Urinary bladder (tissue), 4 donors: ENCODE measurements at places on chromosomes 5 and 9. TPM values are rescaled to one million over a fixed set of nuclear protein-coding genes. Genes with fewer than 3 reads are reported as not detected.

The MYOZ3 gene
- total RNA-seq = 3.2 TPM

The FOXD4 gene
- total RNA-seq = not detected

The LTC4S gene
- total RNA-seq = 1.8 TPM

The TRAF2 gene
- 7.9 TPM for total RNA-seq

The POU4F3 gene
- 0.11 TPM for total RNA-seq

The PDE6A gene
- total RNA-seq = 0.05 TPM

The NIM1K gene
- total RNA-seq = 0.53 TPM

The SAXO1 gene
- total RNA-seq = 0.21 TPM

The ADAMTS16 gene
- total RNA-seq = 13.5 TPM

The STKLD1 gene
- total RNA-seq = 0.32 TPM

The ANKRD31 gene
- total RNA-seq = 0.69 TPM

The HK3 gene
- total RNA-seq = 0.74 TPM

The IL13 gene
- not detected for total RNA-seq

The SNCAIP gene
- 22.2 TPM for total RNA-seq

DNA sequence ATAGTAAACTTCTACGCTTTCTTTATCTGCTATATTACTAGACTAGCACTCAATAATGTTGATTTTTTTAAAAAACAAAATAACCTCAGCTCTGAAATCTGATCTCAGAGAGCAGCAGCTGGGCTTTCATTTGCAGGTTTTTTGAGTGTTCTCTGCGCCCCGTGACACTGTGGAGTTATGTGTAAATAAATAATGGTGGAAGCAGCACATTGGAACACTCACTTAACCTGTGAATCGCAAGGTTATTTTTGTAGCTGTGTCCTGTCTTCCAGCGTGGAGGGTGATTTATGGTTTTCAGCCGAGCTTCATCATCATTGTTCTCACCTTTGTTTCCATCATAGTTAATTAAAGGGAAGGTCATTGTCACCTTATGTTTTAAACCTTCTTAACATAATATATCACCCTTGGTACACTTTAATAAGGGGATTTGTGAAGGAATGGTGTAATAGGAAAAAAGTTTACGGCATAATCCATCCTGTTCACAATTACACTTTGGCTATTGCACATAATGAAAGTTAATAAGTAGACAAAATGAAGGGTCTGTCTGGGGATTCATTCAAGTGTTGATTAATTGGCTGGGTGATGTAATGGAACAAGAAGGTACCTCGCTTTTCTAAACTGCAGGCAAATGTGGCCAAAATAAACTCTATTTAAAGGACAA, 493.3 kb upstream of the ADAMTS16 start:
- DNase-seq = no peak

GRCh38 chr5:15601274-15601673, 101.3 kb downstream of the FBXL7 start:
- no peak for DNase-seq

- DNase-seq = no peak
Observed at GRCh38 chr5:147746986-147747385, 35.5 kb downstream of the JAKMIP2 start.

DNA sequence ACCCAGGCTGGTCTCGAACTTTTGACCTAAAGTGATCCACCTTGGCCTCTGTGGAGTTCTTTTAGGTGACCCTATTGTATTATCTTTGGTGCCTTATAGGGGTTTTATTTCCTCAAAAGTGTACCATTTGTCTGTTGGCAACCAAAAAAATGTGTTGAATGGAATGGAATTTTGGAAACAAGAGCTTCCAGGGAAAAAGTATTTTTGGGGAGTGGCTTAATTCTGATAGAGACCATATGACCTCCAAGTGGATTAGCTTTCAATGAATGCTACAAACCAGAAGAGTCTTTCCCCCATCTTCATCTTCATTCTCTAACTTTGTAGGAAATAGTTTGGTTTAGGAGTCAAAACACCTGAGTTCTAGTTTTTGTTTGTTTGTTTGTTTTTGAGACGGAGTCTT, 3.4 kb upstream of the OGN start:
- DNase-seq = no peak

GRCh38 chr9:14315875-14316601, 2.1 kb upstream of the NFIB start:
- no peak for DNase-seq

- no peak for DNase-seq
Observed at GRCh38 chr5:96384353-96384752, 48.7 kb downstream of the PCSK1 start.

GRCh38 chr5:150122158-150122510, 33.5 kb downstream of the PDGFRB start:
- no peak for DNase-seq

DNA sequence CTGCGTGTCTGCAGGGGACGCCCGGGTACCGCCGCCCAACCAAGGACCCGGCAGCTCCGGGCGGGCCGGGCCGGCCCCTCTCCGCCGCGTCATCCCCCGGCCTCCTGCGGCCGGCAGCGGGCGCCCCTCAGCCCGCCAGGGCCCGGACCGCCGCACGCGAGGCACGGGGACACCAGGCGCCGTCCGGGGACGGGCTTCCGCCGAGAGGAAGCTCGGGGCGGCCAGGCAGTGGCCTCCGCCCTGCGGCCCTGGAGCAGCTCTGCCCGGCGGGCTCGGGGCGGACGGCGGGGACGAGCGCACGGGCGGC, 373 bp downstream of the FBXW5 start:
- no peak for DNase-seq

- DNase-seq = no peak
Observed at GRCh38 chr5:178537467-178538371, 52.5 kb downstream of the COL23A1 start.

GRCh38 chr5:4781299-4781698, 358.8 kb upstream of the ADAMTS16 start:
- DNase-seq = no peak

- no peak for DNase-seq
Observed at GRCh38 chr5:123611406-123611709, 99.4 kb downstream of the CSNK1G3 start.

DNA sequence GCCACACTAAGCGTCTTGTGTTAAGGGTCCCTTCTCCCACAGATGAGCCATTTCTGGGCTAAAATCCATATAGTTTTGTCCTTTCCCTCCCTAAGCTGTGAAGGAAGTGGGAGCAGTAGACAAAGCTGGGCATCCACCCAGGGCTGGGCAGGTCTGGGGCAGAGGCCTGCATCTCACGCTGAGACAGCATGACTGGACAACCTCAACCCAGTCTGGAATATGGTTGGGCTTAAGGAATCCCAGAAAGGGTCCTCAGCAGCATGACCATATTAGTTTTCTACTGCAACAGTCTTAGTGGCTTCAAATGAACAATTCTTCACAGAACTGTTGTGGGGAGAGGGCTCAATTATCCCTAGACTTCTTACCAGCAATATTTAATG, 173.8 kb downstream of the AUH start:
- no peak for DNase-seq

GRCh38 chr9:88270413-88270812, 117.8 kb upstream of the SPIN1 start:
- no peak for DNase-seq

- no peak for DNase-seq
Observed at GRCh38 chr9:91486699-91487497, 63.3 kb upstream of the NFIL3 start.

DNA sequence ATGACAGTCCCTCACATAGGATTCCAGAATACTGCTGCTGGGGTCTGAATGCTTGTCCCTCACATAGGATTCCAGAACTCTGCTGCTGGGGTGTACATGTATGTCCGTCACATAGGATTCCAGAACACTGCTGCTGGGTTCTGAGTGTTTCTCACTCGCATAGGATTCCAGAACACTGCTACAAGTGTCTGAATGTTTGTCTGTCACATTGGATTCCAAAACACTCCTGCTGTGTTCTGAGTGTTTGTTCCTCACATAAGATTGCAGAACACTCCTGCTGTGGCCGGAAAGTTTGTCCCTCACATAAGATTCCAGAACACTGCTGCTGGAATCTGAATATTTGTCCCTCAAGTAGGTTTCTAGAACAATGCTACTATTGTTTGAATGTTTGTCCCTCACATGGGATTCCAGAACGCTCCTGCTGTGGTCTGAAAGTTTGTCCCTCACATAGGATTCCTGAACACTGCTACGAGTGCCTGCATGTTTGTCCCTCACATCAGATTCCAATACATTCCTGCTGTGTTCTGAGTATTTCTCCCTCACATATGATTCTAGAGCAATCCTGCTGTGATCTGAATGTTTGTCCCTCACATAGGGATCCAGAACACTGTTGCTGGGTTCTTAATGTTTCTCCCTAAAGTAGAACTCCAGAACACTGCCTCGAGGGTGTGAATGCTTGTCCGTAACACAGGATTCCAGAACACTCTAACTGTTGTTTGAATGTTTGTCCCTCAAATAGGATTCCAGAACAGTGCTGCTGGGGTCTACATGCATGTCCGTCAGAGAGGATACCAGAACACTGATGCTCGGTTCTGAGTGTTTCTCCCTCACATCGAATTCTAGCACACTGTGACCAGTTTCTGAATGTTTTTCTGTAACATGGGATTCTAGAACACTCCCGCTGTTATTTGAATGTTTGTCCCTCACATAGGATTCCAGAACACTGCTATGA, 200.4 kb downstream of the FOXD4L6 start:
- DNase-seq = no peak

DNA sequence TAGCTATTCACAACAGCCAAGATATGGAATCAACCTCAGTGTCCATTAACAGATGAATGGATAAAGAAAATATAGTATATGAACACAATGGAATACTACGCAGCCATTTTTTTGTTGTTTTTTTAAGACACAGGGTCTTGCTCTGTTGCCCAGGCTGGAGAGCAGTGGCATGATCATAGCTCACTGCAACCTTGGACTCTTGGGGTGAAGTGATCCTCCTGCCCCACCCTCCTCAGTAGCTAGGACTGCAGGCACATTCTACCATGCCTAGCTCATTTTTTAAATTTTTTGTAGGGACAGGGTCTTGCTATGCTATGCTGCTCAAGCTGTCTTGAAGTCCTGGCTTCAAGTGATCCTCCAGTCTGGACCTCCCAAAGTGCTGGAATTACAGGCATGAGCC, 38.5 kb downstream of the CERT1 start:
- no peak for DNase-seq

DNA sequence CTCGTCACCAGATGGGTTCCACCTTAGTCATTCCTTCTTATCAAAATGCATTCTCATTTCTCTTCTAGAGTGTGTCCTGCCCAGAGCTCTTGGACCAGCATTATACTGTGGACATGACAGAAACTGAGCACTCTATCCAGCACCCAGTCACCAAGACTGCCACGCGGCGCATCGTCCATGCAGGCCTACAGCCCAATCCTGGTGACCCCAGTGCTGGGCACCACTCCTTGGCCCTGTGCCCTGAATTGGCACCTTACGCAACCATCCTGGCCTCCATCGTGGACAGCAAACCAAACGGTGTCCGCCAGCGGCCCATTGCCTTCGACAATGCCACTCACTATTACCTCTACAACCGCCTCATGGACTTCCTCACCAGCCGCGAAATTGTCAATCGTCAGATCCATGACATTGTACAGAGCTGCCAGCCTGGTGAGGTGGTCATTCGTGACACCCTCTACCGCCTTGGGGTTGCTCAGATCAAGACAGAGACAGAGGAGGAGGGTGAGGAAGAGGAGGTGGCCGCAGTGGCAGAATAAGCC, 34.6 kb downstream of the CSF1R start:
- no peak for DNase-seq

DNA sequence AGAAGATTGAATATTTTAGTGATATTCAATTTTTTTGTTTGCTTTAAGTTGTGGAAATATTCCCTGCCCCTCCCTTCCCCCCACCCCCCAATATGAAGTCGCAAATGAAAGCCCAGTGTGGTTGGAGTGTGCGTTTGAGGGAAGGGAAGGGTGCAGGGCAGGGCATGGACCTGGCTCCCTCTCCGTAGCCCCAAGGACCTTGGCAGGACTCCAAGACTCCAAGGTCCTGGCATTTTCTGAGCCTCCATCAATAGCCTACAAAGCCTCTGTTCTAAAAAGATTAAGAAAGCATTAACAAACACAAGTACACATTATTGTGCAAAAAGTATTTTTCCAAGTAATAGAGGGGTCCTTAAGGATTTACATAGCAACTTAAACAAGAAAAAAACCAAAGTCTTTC, 38.8 kb upstream of the PTPN3 start:
- no peak for DNase-seq

DNA sequence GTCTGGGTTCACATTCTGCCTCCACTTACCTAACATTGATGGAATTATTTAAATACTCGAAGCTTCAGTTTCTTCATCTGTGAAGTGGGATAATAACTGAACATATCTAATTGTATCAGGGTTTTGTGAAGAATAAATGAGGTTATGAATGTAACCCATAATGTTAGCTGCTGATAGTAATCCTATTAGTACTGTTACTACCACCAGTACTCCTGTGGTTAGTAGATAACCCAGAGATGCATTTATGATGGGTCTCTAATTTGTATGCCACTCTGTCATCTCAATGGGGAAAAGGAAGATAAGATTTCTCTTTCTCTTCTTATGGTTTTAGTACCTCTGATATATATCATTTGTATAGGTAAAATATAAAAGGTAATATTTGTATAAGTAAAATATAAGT, 16.0 kb downstream of the CPEB4 start:
- no peak for DNase-seq

GRCh38 chr9:98031935-98032334, 24.6 kb upstream of the NANS start:
- no peak for DNase-seq

GRCh38 chr5:143130613-143131305, 272.7 kb downstream of the NR3C1 start:
- no peak for DNase-seq

DNA sequence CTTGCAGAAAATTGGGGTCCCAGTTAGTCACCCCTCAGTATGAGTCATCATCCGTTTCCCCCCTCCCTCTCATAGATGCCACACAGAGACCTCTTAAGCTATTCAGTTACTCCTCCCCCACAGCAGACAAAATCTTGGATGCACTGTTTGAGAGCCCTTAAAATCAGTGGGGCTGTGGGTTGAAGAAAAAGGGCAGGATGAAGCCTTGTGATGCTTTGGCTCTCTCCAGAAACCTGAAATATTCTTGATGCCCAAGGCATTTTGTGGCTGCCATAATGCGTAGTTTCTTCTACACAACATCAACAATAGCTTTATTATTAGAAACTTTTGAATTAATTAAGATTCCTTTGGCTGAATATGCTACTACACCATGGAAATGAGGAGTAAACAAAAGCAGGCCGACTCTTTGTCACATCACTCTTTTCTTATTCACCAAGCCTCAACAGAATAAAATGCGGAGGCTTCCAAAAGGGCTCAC, 133.8 kb downstream of the MRPS30 start:
- no peak for DNase-seq

DNA sequence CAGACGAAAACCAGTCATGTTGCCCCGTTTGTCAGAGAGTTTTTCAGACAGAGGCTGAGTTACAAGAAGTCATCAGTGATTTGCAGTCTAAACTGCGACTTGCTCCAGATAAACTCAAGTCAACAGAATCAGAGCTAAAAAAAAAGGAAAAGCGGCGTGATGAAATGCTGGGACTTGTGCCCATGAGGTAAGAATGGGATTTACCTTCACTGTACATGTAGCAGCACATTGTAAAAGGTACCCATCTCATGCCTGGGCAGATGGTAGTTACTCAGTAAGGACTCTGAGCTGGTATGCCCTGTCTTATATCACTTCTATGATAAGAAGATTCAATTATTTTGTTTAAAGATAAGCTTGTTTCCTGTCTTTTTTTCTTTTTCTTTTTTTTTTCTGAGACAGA, 38.8 kb downstream of the RAD50 start:
- DNase-seq = no peak
